Smooth muscle cell of trachea (primary cell): ENCODE measurements at places on chromosomes 5 and 9. TPM values are rescaled to one million over a fixed set of nuclear protein-coding genes. Genes with fewer than 3 reads are reported as not detected.

Gene PCDHB8
- total RNA-seq, result 0.50 TPM in 1 of 2 replicates, not detected in the other

Gene ITK
- not detected in 2 replicates for total RNA-seq

Gene C5orf58
- total RNA-seq, result not detected in 2 replicates

Gene UBQLN1
- total RNA-seq, result 110 and 111 TPM in 2 replicates

Gene CATSPER3
- total RNA-seq, result 0.17 TPM in 1 of 2 replicates, not detected in the other

Gene GSN
- total RNA-seq, result 461 and 1,128 TPM in 2 replicates

Gene N4BP3
- total RNA-seq, result 1.7 and 2.2 TPM in 2 replicates

Gene NREP
- 28.8 and 55.0 TPM in 2 replicates for total RNA-seq

Gene HTR1A
- not detected in 2 replicates for total RNA-seq

Gene OR1J2
- not detected in 2 replicates for total RNA-seq

Gene PCSK5
- 8.4 and 10.1 TPM in 2 replicates for total RNA-seq

Gene GTF3C5
- 39.0 and 40.7 TPM in 2 replicates for total RNA-seq

Gene KCNV2
- total RNA-seq, result not detected in 2 replicates

Gene SHISAL2B
- total RNA-seq, result not detected in 2 replicates

Gene PCDHA9
- total RNA-seq, result under 0.01 TPM in 2 replicates

Gene PKD2L2
- total RNA-seq, result not detected in 2 replicates

Gene ADAMTS19
- total RNA-seq, result 0.33 and 0.73 TPM in 2 replicates

Gene CD274
- total RNA-seq, result 3.2 and 3.3 TPM in 2 replicates

Gene STING1
- 58.9 and 67.6 TPM in 2 replicates for total RNA-seq

Gene ZNF462
- total RNA-seq, result 17.0 and 19.0 TPM in 2 replicates

Gene NFIB
- 13.7 and 40.7 TPM in 2 replicates for total RNA-seq

Gene SLC34A1
- not detected in 2 replicates for total RNA-seq

Gene ANKRD55
- under 0.01 TPM in 1 of 2 replicates, not detected in the other for total RNA-seq

Gene LHX6
- not detected in 2 replicates for total RNA-seq

Gene TEX48
- total RNA-seq, result not detected in 2 replicates

Gene TAF11L5
- not detected in 2 replicates for total RNA-seq

Gene HNRNPAB
- 32.4 and 37.5 TPM in 2 replicates for total RNA-seq

Gene TMEM250
- 43.1 and 80.7 TPM in 2 replicates for total RNA-seq

Gene GABRA6
- total RNA-seq, result not detected in 2 replicates

Gene BARHL1
- total RNA-seq, result not detected in 2 replicates

Gene GMCL2
- total RNA-seq, result under 0.01 TPM in 1 of 2 replicates, not detected in the other

Gene ADAMTS13
- total RNA-seq, result 2.2 and 6.0 TPM in 2 replicates

Gene STKLD1
- total RNA-seq, result 1.2 TPM in 2 replicates

Gene KIF4B
- total RNA-seq, result 0.15 and 0.17 TPM in 2 replicates

Gene C5orf46
- total RNA-seq, result 0.58 TPM in 1 of 2 replicates, not detected in the other

Gene NIPAL4
- under 0.01 TPM in 1 of 2 replicates, not detected in the other for total RNA-seq

Gene CDKN2B-AS1
- total RNA-seq, result 4.5 and 10.9 TPM in 2 replicates

Gene CDX1
- 0.15 and 0.17 TPM in 2 replicates for total RNA-seq

Gene FGF10
- total RNA-seq, result 1.7 and 7.3 TPM in 2 replicates

Gene GNA14
- 0.15 and 0.50 TPM in 2 replicates for total RNA-seq
